Lower lobe of right lung (tissue), 2 donors: ENCODE measurements at places on chromosomes 2 and 18.

DNA sequence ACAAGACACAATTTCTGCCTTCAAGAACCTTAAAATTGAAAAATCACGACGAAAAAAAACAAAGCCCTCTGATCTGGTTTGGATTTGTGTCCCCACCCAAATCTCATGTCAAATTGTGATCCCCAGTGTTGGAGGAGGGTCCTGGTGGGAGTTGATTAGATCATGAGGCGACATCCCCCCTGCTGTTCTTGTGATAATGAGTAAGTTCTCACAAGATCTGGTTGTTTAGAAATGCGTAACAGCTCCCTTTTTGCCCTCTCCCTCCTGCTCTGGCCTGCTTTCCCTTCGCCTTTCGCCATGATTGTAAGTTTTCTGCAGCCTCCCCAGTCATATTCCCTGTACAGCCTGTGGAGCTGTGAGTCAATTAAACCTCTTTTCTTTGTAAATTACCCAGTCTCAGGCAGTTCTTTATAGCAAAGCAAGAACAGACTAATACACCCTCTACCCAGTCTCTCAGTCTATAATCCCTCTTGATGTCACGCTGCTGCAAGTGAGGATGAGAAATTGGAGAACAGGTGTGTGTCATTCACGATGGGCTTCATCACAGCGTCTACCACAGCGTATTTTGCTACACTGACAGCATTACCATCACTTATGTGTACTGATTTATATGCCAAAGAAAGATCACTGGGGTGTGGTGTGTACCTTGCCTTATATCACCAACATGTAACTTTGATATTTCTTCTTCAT lies 330.7 kb downstream of the MTX2 start:
- H3K4me3 ChIP-seq, result no peak overlapping the region
- no peaks in the 10 kb centered on the region for H3K36me3 ChIP-seq
- no peaks in the 10 kb centered on the region for H3K4me1 ChIP-seq
- no peaks in the 10 kb centered on the region for H3K27me3 ChIP-seq
- H3K27ac ChIP-seq, result no peak overlapping the region

- peaks cover 26% of the 10 kb centered on the region for H3K27me3 ChIP-seq
- DNase-seq, result peak; percentile 32
- H3K36me3 ChIP-seq, result no peaks in the 10 kb centered on the region
- H3K4me1 ChIP-seq, result no peaks in the 10 kb centered on the region
- no peak within 1 kb of the TSS for H3K27ac ChIP-seq
These were observed at the start of gene ALPI for GRCh38 chr2:232455426-232456255. TSS of gene ALPI (plus strand) at chr2:232456153. CDS start at chr2:232456200, 47 bp downstream.

DNA sequence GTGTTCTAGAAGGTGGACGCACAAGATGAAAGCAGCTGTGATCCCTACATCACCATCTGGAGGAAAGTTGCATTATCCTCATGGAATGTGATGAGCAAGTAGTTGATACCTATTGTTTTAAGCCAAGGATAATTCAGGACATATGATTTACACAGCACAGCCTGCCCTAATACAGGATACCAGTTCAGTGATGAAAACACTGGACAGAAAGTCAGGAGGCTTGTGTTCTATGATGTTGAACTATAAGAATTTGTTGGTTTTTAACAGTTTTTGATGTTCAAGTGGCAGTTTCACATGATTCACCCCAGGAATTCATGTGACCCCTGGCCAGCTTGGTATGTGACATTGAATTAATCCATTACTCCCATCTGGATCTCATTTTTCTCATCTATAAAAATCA lies 6.2 kb upstream of the CHST10 start:
- H3K27me3 ChIP-seq, result no peaks in the 10 kb centered on the region
- no peaks in the 10 kb centered on the region for H3K4me1 ChIP-seq
- H3K36me3 ChIP-seq, result no peaks in the 10 kb centered on the region

DNA sequence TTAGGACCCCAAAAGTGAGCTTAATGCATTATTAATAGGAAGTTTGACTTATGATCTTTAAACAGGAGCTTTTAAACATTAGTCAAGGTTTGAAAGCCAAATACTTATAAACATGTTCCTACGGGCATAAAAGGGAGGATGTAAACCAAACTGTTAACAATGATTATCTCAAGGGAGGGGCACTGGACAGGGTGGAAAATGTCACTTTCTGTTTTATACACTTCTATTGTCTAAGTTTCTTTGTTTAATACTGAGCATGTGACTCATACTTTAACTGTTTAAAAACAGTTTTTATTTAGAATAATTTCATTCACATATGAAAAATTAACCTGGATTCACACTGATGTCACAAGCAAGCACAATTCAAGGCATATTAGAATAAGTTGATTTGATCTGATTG lies 18.3 kb upstream of the ITGA6 start:
- no peaks in the 10 kb centered on the region for H3K27me3 ChIP-seq
- peak overlapping the region; percentile 34 for H3K27ac ChIP-seq
- no peaks in the 10 kb centered on the region for H3K36me3 ChIP-seq
- no peak overlapping the region for H3K4me3 ChIP-seq

- no peak overlapping the region for H3K27ac ChIP-seq
- H3K36me3 ChIP-seq, result peaks cover 31% of the 10 kb centered on the region
- H3K4me3 ChIP-seq, result no peak overlapping the region
- no peak for DNase-seq
- H3K27me3 ChIP-seq, result no peaks in the 10 kb centered on the region
These were observed 21.9 kb downstream of the INO80D start for GRCh38 chr2:206064077-206064476.

GRCh38 chr18:6478121-6478520 lies 63.4 kb upstream of the L3MBTL4 start:
- no peaks in the 10 kb centered on the region for H3K27me3 ChIP-seq
- no peaks in the 10 kb centered on the region for H3K36me3 ChIP-seq
- DNase-seq, result no peak
- no peaks in the 10 kb centered on the region for H3K4me1 ChIP-seq
- no peak overlapping the region for H3K4me3 ChIP-seq

DNA sequence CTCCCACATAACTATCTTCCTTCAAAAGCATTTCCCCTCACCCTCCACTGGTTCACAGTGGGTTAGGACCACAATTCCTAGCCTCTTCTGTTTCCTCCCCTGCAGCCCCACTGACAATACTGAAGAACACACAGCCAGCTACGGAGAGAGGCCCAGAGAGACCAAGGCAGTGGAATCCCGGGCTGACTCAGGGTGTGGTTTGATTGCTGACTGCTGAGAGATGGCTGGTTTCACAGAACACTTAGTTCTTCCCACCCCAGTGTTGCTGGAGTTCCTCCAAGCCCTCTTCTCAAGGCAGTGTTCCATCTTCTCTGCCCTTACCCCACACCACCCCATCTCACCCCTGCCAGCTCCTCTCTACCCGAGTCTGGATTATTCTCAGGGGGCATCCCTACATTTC lies 43.3 kb upstream of the ZFP36L2 start:
- H3K27ac ChIP-seq, result peak overlapping the region; percentile 73
- no peaks in the 10 kb centered on the region for H3K27me3 ChIP-seq
- H3K36me3 ChIP-seq, result no peaks in the 10 kb centered on the region
- H3K4me1 ChIP-seq, result peaks cover 47% of the 10 kb centered on the region
- no peak for DNase-seq

GRCh38 chr2:40325116-40325515 lies 126.8 kb downstream of the SLC8A1 start:
- H3K4me3 ChIP-seq, result no peak overlapping the region
- H3K36me3 ChIP-seq, result no peaks in the 10 kb centered on the region
- no peaks in the 10 kb centered on the region for H3K27me3 ChIP-seq

- no peaks in the 10 kb centered on the region for H3K27me3 ChIP-seq
- no peaks in the 10 kb centered on the region for H3K36me3 ChIP-seq
- no peak overlapping the region for H3K27ac ChIP-seq
- H3K4me3 ChIP-seq, result no peak overlapping the region
- no peaks in the 10 kb centered on the region for H3K4me1 ChIP-seq
These were observed 78.6 kb downstream of the SCG2 start for GRCh38 chr2:223523551-223524001.

GRCh38 chr2:55519938-55520885 lies 694 bp downstream of the CFAP36 start:
- peaks cover 31% of the 10 kb centered on the region for H3K36me3 ChIP-seq
- H3K27ac ChIP-seq, result peak overlapping the region; percentile 89
- peaks cover 12% of the 10 kb centered on the region for H3K4me1 ChIP-seq

DNA sequence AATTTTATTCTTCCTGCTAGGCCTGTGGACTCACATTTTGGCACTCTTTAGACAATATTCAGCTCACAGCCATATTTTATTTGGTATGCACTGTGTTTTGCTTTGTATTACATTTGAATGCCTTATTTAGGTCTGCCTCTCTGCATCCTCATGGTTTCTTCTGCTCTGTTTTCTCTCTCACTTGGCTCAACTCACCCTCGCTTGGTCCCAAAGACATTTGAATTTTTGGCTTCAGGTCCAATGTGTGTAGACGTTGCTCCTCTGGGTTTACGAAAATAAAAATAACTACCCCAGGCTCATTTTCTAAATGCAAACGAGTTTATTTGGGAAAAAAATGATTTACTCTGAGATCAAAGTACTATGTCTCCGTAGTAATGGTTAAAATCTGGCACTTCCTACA lies 91.1 kb upstream of the REG3A start:
- H3K36me3 ChIP-seq, result no peaks in the 10 kb centered on the region
- no peaks in the 10 kb centered on the region for H3K4me1 ChIP-seq
- DNase-seq, result no peak
- H3K4me3 ChIP-seq, result no peak overlapping the region
- no peak overlapping the region for H3K27ac ChIP-seq

DNA sequence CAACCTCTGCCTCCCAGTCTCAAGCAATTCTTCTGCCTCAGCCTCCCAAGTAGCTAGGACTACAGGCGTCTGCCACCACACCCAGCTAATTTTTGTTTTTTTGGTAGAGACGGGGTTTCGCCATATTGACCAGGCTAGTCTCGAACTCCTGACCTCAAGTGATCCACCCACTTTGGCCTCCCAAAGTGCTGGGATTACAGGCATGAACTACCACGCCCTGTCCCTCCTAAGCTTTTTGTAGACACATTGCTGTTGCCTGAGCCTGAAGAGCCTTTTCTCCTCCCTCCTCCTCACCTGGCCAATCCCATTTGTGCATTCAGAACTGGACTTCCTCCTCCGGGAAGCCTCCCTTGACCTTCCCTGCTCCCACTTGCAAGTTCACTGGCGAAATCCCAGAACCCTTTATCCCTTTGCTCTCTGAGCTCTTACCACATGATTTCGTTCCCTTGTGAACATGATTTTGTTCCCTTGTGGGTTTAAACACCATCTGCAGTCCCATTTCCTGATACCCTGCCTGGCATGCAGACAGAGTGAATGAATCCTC lies 2.6 kb downstream of the C2orf72 start:
- no peak overlapping the region for H3K4me3 ChIP-seq
- no peak overlapping the region for H3K27ac ChIP-seq
- H3K36me3 ChIP-seq, result no peaks in the 10 kb centered on the region
- H3K27me3 ChIP-seq, result peaks cover 49% of the 10 kb centered on the region
- DNase-seq, result no peak
- no peaks in the 10 kb centered on the region for H3K4me1 ChIP-seq
